ENCODE measurements at places on chromosomes 3 and 15.

DNA sequence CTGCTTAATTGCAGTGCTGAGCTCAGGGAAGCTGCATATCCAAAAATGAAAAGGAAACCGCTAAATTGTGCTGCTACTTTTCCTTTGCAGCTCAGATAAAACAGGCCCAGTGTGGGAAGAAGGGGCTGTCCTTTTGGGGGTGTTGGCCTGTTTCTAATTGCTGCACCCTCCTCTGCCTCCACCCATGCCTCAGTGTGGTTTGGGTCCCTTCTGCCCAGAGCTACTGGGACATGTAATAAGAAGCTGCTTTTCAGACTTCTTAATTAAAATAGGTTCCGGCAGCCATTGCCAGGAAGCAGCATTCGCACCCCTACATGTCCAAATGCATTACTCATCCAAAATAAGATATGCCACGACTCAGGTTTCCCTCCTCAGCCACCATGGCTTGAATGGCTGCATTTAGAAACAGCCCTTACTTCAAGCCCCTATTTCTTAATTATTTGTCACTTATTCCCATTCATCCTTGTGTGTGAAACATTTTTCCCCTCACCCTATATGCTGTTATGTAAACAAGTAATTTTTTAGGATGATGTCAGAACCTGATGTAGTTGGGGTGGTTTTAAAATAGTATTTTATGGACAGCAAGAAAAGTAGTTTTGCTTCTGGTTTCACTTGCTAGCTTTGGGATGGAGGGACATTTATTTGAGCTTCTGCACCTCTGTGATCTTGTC lies 235.9 kb upstream of the CTDSPL start:
- DNase-seq = no peak

DNA sequence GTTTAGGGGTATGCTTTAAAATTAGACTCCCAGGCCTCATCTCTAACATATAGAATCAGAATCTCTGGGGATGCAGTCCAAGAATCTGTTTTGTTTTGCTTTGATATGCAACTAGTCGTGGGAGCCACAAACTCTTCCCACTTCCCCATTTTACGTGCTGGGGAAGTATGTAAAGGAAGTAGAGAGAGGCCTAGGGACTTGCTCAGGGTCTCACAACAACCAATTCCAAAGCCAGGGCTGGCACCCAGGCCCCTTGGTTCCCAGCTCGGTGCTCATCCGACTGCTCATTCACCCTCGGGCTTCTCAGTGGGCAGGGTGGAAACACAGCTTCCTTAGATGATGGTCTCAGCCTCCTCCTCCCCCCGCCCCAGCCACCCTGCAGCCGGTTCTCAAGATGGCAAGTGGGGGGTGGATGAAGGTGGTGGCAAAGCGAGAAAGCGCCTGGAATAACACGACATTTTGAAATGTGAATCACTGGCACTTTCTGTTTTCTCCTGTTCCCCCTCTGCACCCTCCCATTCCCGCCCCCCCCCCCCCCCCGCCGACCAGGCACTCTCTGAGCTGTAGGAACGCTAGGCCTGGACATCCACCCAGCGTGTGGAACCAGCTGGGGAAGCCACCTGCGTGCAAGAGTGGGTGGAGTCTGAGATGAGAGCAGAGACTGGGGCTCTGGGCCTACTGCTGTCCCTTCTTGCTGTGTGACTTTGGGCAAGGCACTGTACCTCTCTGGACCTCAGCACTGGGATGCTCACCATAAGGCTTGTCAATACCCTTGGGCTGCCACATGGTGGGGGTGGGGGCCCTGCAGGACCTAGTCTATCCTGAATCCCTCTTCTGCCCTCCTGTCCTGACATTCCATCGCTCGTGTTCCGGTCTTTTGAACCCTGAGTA lies 214.5 kb downstream of the RPLP1 start:
- no peak for DNase-seq

- no peak for DNase-seq
Observed at GRCh38 chr3:70281663-70282062, 30.8 kb downstream of the MDFIC2 start.

- DNase-seq = no peak
Observed at GRCh38 chr3:116281313-116282143, 163.8 kb downstream of the LSAMP start.

DNA sequence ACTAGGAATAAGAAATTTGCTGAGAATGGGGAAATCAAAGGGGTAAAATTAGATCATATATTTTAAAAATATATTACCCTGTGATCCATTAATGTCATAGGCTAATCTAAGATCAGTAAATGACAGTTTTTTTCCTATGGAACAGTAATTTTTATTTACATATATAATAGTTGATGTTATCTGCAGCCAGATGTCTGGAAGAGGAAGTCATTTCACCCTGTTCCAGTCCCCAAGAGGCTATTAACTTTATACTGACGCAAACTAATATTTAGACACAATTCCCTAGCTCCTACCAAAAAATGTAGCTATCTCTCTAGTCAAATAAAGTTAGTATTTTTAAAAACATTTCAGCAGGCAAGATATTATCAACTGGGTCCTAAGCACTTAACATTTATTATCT lies 558.0 kb downstream of the MECOM start:
- DNase-seq = no peak

DNA sequence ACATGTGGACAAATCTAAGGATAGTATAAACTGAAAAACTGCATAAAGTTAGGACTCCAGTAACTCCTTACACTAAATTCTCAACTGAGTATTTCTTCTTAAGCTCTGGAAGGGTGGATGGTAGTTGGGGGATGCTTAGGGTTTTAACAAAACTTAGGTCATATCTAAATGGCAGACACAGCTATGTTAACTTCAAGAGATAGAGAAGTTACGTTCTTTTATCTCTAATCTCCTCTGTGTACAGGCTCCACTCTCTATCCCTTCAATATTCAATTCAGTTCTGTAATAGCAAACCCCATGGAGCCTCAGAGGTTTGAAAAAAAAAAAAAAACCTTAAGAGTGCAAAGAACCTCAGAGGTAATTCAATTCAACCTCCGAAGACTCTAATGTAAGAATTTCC lies 3.1 kb downstream of the CMTM6 start:
- no peak for DNase-seq

DNA sequence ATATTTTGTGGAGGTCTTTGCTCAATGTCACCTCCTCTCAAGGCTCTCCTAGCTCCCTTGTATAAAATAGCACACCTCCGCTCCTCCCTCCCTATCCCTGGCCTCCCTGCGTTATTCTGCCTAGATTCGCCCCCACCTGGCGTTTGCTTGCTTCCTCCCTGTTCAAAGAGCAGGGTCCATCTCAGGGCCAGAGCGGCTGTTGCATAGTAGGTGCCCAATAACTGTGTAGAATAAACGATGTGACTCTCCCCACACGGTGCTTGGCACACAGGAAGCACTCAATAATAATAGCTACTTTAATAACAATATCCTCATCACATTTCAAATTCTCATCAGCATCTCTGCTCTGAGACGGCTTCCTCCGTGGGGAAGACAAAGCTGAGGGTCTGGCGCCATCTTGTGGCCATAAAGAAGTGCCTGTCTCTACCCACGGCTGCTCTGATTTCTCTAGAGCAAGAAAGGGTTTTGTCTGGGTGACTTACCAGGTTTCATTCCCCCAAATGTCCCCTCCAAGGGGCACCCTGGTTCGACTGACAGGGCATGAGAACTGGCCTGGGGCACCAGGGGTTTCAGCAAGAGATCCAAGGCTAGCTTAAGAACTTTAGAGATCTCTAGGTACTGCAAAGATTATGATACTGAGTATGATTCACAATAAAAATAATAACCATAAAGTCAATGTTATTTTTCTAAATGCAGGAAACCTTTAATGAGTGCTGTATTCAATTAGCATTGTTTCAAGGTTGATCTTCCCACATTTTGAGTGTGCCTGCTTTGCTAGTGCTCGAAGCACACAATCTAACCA lies 16.1 kb downstream of the CD276 start:
- DNase-seq = peak; percentile 82

GRCh38 chr3:71042759-71043158 lies 540.8 kb downstream of the FOXP1 start:
- DNase-seq = no peak

DNA sequence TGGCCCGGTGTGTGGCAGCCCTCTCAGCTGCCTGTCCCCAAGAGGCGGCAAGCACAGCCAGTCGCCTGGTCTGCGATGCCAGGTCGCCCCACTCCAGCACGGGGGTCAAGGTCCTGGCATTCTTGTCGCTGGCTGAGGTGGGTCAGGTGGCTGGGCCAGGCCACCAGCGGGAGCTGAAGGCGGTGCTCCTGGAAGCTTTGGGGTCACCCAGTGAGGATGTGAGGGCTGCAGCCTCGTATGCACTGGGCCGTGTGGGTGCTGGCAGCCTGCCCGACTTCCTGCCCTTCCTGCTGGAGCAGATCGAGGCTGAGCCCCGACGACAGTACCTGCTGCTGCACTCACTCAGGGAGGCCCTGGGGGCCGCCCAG lies 20.8 kb downstream of the CAND2 start:
- no peak for DNase-seq

DNA sequence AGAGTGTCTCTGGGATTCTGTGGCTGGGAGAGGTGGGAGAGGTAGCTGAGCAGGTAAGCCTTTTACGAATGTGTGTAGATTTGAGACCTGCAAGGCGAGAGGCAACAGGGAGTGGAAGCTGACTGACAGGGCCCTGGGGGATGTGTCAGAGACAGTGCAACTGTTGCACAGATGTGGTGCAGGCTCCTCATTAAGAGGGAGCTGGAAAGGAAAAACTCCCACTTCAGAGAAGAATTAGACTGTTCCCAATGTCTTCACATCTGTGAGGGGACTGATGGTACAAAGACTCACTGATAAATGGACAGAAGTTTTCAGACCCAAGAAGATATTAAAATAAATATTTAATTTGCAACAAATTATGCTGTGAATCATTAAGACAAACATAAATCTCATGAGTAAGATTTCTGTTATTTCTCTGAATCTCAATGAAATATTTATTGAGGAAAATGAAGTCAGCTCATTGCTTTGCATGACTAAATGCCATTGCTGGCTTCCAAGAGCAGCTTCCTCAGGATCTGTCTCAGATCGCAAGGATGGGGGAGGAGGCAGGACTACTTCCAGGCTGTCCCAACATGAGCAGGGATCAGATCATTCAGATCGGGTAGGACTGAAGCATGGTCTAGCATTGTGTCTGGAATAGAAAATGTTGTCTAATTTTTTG lies 127.3 kb upstream of the ROPN1 start:
- no peak for DNase-seq

GRCh38 chr3:133937756-133938601 lies 42.3 kb upstream of the RAB6B start:
- DNase-seq = no peak

GRCh38 chr3:177899275-177900067 lies 636.8 kb upstream of the KCNMB2 start:
- DNase-seq = no peak

GRCh38 chr3:24336101-24336500 lies 158.5 kb downstream of the THRB start:
- DNase-seq = no peak

DNA sequence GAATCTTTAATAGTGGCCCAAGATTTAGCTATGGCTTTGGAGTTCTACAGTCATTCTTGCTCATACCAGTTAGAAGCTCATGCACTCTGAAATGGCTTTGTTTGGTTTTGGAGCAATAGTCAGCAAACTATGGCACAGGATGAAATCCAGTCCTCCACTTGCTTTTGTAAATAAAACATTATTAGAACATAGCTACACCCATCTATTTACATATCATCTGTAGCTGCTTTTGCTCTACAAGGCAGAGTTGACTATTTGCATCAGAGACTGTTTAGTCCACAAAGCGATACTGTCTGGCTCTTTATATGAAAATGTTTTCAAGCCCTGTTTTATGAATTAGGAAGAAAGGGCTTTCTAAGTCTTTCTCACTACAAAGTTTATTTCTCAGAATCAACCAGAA lies 716.9 kb downstream of the AGBL1 start:
- no peak for DNase-seq
